ENCODE measurements at places on chromosomes 4 and X.

GRCh38 chrX:27917713-27918500 is 63.3 kb downstream of the DCAF8L1 start:
- no peak for DNase-seq

- no peak for DNase-seq
These were observed 29.0 kb downstream of the UTP14A start for GRCh38 chrX:129934952-129935351.

- no peak for DNase-seq
These were observed 170.6 kb upstream of the PACRGL start for GRCh38 chr4:20529691-20530090.

GRCh38 chrX:41705680-41706374 is 17.1 kb downstream of the GPR34 start:
- DNase-seq: no peak

DNA sequence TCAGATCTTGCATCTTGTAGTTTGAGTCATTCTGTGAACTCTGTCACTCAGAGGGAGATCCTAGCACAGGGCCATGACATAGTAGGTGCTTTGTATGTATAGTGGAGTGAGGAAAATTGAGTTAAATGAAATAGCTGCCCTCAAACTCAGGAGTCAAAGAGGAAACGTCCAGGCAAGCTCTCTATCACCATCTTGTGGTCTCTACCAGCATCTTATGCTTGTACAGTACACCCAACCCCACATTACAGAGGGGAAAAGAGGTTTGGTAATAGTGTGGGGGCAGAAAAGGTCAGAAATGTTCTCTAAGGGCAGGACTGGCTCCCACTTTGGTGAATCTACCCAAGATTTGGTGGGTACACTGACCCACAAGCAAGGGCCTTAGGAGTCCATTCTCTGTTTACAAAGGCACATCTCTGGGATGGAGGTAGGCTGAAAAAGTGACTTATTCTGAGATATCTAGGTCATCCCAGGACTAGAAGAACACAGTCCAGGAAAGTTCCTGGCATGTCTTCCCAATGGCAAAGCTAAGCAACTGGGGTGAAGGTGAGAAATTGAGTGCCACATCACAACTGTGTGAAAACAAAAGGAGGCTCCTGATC is 131.8 kb downstream of the OR13H1 start:
- peak; percentile 12 for DNase-seq

DNA sequence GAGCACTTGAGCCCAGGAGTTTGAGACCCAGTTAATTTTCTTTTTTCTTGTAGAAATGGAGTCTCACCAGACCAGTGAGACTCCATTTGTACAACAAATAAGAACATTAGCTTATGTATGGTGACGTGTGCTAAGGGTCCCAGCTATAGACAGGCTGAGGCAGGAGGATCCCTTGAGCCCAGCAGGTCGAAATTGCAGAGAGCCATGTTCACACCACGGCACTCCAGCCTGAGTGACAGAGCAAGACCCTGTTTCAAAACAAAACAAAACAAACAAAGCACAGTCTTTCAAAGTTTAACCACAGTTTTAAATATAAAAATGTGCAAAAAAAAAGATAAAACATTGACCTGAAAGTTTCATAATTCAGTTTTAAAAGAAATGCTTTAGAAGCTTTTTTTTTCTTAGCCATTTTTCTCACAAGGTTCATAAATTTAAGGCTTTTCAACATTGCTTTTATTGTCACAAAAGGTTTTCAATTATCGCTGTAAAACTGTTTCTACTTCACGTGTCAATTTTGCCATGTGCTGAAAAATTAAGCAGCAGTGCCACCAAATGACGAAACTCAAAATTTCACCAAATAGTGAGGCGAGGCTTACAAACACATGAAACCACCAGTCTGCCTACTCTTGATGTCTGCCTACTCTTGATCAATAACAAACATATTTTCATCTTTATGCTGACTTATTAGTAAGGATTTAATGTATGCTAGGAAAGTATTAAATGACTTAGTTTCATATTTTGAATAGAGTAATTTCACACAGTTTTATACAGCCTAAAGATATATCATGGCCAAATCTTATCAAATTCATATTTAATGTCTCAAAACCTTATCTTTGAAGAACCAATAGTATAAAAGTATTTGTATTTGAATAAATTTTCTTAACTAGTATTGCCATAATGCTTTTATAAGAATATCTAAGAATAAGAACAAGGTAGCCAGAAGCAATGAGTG is 126.3 kb downstream of the NEK1 start:
- DNase-seq: peak; percentile 52

Data from ACHN (cell line).